RWPE1 (cell line): ENCODE measurements at places on chromosomes 1 and 21.

DNA sequence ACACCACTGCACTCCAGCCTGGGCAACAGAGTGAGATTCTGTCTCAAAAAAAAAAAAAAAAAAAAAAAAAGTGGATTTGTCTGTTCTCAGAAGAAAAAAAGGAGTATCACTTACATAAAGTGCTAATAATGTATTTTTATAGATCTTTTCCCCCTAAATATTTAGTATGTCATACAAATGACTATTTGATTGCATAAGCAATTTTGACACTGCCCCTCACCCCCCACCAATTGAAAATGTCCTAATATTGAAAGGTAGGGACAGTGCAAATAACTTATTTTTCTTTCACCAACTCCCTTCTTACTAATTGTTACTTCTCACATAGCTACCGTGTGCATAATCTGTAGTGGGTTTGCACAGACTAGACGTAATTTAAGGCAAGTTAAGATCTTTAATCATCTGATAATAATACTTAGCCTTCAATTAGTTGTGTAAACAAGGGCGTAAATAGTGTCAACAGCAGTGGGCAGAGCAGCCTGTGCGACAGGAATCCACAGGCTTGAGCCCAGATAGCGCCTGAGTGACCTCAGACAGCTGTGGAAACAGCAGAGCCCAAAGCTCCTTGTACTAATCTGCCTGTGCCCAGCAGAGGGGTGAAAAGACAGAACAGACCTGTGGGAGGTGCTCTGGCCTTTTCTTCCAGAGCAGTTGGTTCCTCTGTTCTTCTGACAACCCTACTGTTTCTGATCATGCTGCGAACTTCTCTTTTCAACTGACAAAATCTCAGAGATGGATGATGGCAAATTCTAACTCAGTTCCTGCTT is 4.5 kb upstream of the IER5 start:
- no peak for DNase-seq

DNA sequence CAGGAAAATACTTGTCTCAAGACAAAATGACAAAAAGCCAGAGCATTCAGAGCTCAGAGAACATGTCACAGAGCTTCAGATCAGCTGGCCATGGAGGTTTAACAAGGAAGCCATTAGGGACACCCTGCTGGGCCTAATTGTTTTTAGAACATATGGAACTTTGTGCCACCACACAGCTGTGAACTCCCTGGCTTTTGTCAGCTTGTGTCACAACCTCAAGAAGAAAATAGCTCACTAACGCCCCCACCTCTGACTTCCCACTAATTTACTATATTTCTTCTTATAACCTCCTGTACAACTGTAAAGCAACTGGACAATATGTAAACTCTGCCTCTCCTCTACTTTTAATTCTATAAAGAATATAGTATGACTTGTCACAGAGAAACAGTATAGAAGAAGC is 21.0 kb upstream of the TDRD10 start:
- no peak for DNase-seq

DNA sequence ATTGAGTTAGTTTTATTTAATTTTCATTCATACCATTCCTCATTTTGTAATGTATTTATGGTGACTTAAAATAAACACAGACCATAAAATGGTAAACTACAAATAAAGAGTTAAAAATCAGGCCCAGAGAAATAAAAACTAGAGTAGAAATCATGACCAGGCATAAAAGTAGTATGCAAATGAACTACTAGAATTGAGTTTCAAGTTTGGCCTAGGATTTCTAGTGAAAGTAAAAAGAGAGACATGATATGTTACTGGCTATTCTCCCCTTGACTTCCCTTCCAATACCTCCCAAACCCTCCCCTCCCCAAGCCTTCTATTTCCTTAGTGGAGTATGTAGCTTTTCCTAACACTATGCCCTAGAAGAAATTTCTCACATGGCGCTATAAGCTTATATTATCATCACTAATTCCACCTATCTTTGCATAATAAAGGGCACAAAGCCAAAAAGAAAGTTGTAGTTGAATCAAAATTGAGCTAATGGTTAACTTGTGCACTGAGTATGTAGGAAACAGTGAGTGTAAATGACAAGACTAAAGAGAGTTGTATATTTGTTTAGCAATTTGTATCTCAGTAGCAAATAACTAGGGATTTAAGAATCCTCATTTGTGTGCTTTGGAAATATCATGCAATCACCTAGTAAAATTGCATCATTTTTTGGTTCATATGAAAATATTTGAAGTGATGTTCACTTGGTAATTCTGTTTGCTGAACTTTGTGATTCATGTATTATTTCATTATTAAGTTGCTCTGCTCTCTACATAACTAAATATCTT is 29.7 kb upstream of the CDC14A start:
- DNase-seq: no peak

DNA sequence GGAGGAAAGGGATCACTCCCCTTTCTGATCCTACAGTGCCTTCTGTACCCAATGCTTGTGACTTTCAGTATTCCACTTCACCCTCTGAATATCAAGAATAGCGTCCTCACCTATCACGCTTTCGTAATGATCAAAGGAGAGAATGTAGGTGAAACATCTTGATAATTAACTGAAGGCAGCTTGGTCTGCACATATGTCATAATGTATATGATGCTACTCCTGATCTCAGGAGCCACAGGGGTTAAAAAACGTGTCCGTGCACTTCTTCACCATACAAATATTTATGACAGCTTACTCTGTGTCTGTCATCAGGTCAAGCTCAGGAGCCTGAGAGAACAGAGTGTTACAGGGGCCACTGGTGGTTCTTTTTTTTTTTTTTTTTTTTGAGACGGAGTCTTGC is 1.2 kb upstream of the PIK3C2B start:
- no peak for DNase-seq

DNA sequence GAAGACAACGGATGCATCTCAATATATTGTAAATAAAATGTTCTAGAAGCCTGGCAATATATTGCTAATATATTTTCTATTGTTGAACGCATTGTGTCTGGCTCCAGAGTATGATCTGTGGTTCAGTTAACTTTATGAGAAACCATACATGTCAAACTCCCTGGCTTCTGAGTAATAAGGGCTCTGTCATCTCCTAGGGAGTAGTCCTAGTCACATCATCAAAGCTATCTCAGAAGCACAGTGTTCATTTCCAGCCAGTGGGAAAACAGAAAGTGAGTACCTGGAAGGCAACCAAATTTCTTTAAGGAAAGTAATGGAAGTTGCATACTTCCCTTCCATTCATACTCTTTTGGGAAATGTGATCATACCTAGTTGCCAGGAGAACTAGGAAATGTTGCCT is 27.0 kb upstream of the ST6GALNAC5 start:
- no peak for DNase-seq
